ENCODE measurements at places on chromosomes 4 and X.

- no peaks in the 10 kb centered on the region for H3K27me3 ChIP-seq
- peak overlapping the region; percentile 87 for H3K27ac ChIP-seq
- DNase-seq = peak; percentile 96
- no peaks in the 10 kb centered on the region for H3K36me3 ChIP-seq
- peaks cover 24% of the 10 kb centered on the region for H3K4me1 ChIP-seq
Measured at GRCh38 chr4:74874753-74875367, 58.1 kb upstream of the PARM1 start.

DNA sequence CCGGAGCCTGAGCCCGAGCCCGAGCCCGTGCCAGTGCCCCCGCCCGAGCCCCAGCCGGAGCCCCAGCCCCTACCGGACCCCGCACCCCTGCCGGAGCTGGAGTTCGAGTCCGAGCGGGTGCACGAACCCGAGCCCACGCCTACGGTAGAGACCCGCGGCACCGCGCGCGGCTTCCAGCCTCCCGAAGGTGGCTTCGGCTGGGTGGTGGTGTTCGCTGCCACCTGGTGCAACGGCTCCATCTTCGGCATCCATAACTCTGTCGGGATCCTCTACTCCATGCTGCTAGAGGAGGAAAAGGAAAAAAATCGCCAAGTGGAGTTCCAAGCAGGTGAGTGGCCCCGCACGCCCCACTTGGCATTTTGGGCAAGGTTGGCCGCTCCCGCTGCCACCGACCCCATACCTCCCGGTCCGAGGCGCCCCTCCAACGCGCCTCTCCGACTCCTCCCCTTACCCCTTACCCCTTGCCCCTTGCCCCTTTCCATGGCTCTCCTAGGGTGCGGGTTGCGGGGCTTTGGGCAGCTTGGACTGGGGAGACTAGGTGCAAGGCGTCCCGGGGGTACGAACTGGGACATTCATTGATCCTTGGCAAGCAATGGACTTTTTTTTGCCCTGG is 553 bp downstream of the SLC16A2 start:
- H3K27me3 ChIP-seq = no peaks in the 10 kb centered on the region
- H3K36me3 ChIP-seq = no peaks in the 10 kb centered on the region
- H3K27ac ChIP-seq = peak overlapping the region; percentile 96
- no peak for DNase-seq

DNA sequence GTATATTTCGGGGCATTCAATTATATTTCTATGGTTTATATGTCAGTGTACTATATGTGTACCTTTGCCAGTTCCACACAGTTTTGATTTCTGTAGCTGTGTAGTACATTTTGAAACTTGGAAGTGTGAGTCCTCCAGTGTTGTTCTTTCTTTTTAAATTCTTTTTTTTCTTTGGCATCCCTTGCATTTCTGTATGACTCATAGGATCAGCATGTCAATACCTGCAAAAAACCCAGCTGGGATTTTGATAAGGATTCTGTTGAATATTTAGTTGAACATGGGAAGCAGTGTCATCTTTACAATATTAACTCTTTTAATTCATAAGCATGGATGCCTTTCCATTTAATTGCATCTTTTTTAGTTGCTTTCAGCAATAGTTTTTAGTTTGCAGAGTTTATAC is 100.0 kb downstream of the SH3BGRL start:
- no peaks in the 10 kb centered on the region for H3K4me1 ChIP-seq
- no peak for DNase-seq
- H3K27me3 ChIP-seq = no peaks in the 10 kb centered on the region
- H3K27ac ChIP-seq = no peak overlapping the region
- no peaks in the 10 kb centered on the region for H3K36me3 ChIP-seq
- no peak overlapping the region for H3K4me3 ChIP-seq

DNA sequence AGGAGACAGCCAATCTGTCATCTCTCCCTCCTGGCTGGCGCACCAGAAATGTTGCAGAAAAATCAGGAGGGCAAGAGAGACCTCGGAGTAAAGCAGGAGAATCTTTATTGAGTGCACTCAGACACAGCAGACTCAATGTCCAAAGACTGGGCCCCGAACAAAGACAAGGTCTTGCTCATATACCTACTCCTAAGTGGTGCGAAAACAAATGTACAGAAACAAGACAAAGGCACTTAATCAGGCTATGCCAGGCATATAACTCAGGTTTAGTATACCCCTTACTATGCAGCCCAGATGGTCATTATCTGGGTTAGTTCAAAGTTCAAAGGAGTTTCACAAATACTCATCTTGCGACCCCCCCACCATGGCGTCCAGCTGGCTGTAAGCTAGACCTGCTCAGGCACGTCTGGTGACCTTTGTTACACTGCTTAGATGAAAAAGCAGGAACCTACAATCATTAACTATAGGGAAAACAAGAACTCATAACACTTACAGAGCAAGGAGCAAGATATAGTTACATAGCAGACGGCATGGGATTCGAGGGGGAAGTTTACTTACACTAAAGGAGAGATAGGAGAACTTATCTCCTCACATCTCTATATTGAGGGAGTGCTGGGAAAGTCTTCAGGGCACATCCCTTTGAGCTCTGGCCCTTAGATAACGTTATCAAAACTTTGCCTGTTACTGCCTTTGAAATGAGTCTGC is 27.5 kb downstream of the SULT1E1 start:
- H3K27me3 ChIP-seq = no peaks in the 10 kb centered on the region
- H3K27ac ChIP-seq = no peak overlapping the region
- no peaks in the 10 kb centered on the region for H3K36me3 ChIP-seq
- no peaks in the 10 kb centered on the region for H3K4me1 ChIP-seq

DNA sequence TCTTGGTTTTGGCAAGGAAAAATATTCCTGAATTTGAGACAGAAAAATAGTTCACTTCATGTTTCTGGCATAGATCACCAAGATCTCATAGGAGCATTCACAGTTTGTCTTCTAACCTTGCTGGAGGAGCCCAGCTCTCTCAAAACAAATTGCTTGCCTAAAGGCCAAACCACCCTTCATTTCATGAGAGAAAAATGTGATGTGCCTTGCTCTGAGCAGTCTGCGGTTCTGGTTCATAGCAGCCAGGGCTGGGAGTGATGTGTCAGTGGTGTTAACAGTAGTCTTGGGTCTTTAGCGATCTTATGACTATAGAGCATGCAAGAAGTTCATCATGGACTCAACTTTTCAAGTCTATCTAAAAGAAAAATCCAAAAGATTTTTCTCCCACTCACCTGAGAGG is 183.3 kb downstream of the DCLK2 start:
- no peak overlapping the region for H3K4me3 ChIP-seq
- H3K4me1 ChIP-seq = no peaks in the 10 kb centered on the region
- no peak for DNase-seq
- no peaks in the 10 kb centered on the region for H3K36me3 ChIP-seq

- H3K4me1 ChIP-seq = 0 out of 2 replicates have a peak, but pooled peaks cover 6% of the 10 kb centered on the region
- DNase-seq = no peak
- no peaks in the 10 kb centered on the region for H3K36me3 ChIP-seq
- H3K4me3 ChIP-seq = no peak overlapping the region
- no peaks in the 10 kb centered on the region for H3K27me3 ChIP-seq
- H3K27ac ChIP-seq = no peak overlapping the region
Measured at GRCh38 chr4:76872556-76872955, 25.4 kb downstream of the SOWAHB start.

GRCh38 chr4:101651778-101652177 is 138.8 kb upstream of the BANK1 start:
- peaks cover 12% of the 10 kb centered on the region for H3K4me1 ChIP-seq
- H3K36me3 ChIP-seq = no peaks in the 10 kb centered on the region
- peak overlapping the region; percentile 54 for H3K27ac ChIP-seq
- H3K4me3 ChIP-seq = no peak overlapping the region
- DNase-seq = peak; percentile 84

- no peak overlapping the region for H3K4me3 ChIP-seq
- H3K27me3 ChIP-seq = no peaks in the 10 kb centered on the region
- no peak overlapping the region for H3K27ac ChIP-seq
- DNase-seq = no peak
Measured at GRCh38 chr4:82744284-82744968, 54.2 kb downstream of the SCD5 start.

- H3K36me3 ChIP-seq = no peaks in the 10 kb centered on the region
- no peak overlapping the region for H3K4me3 ChIP-seq
- H3K27ac ChIP-seq = no peak overlapping the region
- no peaks in the 10 kb centered on the region for H3K27me3 ChIP-seq
- DNase-seq = no peak
- peaks cover 6% of the 10 kb centered on the region for H3K4me1 ChIP-seq
Measured at GRCh38 chrX:154731184-154731583, 19.7 kb downstream of the GAB3 start.

DNA sequence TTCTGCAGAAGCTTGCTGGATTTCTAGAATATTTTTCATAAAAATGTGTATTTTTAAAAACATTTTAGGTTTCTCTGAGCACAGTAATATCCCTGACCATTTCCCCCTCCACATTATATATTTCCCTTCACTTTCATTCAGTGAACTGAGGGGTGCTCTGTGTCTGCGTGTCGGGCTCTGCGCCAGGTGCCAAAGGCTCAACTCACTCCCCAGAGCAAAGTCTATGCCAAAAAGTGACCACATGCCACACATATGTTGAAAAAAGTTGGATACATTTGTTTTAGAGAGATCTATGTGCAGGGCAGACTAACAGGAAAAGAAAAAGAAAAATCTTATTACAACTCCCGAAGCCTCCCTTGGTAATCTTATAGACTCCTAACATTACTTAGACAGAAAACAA is 233.7 kb downstream of the MGST2 start:
- H3K36me3 ChIP-seq = no peaks in the 10 kb centered on the region
- no peak overlapping the region for H3K27ac ChIP-seq
- H3K4me1 ChIP-seq = 0 out of 2 replicates have a peak, but pooled peaks cover 3% of the 10 kb centered on the region
- DNase-seq = no peak

GRCh38 chr4:15245006-15245530 is 182.8 kb upstream of the C1QTNF7 start:
- H3K4me1 ChIP-seq = no peaks in the 10 kb centered on the region
- H3K27ac ChIP-seq = no peak overlapping the region
- H3K27me3 ChIP-seq = no peaks in the 10 kb centered on the region
- no peak overlapping the region for H3K4me3 ChIP-seq

GRCh38 chrX:129496625-129497024 is 26.7 kb downstream of the SMARCA1 start:
- H3K4me1 ChIP-seq = no peaks in the 10 kb centered on the region
- peaks cover 12% of the 10 kb centered on the region for H3K36me3 ChIP-seq
- no peak overlapping the region for H3K27ac ChIP-seq
- no peak overlapping the region for H3K4me3 ChIP-seq

DNA sequence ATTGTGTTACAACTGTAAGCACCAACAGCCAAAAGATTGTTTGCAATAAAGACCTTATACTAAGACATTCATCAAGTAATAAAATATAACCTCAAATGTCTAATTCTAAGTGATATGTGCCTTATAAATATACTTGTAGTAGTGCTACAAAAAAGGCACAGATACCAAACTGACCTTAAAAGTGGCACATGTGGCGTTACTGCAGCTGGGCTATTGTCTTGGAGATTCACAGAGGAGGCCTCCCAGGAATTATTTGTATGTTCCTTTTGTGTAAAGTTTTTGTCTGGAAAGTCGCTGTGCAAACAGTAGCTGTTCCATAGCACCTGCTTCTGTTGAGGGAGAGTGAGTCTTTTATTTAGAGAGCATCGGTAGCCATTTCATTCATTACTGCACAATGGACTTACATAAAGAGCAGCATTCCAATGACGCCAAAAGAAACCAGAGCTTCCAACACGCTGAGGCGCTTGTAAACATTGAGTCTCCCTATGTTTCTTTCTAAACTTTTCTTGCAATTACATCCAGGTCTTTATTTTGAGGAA is 143.7 kb downstream of the RPA4 start:
- no peaks in the 10 kb centered on the region for H3K4me1 ChIP-seq
- no peaks in the 10 kb centered on the region for H3K36me3 ChIP-seq
- peak; percentile 3 for DNase-seq

- no peaks in the 10 kb centered on the region for H3K27me3 ChIP-seq
- DNase-seq = no peak
- no peak overlapping the region for H3K27ac ChIP-seq
- H3K4me3 ChIP-seq = no peak overlapping the region
- H3K4me1 ChIP-seq = no peaks in the 10 kb centered on the region
- H3K36me3 ChIP-seq = 0 out of 2 replicates have a peak, but pooled peaks cover 4% of the 10 kb centered on the region
Measured at GRCh38 chr4:41043465-41043864, 170.9 kb downstream of the APBB2 start.

- no peaks in the 10 kb centered on the region for H3K36me3 ChIP-seq
- no peak for DNase-seq
- H3K4me3 ChIP-seq = no peak overlapping the region
- H3K27ac ChIP-seq = no peak overlapping the region
- H3K27me3 ChIP-seq = no peaks in the 10 kb centered on the region
- no peaks in the 10 kb centered on the region for H3K4me1 ChIP-seq
Measured at GRCh38 chr4:21888195-21888976, 60.2 kb downstream of the KCNIP4 start.

DNA sequence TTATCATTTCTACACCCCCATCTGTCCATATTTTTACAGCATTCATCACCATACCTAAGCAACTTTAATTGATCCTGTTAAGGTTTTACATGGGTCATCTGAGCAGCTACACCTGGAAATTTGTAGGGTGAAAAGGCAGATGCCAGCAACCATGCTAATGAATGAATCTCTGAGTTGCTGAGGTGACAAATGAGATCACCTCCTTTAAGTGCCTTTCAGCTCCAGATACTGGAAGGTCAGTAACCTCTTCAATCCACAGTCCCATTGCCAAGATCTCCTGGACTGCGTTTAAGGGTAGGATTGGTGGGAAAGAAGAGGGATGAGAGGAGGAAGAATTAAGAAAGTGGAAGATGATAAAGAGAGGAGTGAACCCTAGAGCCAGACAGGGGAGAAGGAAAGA is 8.5 kb upstream of the BMP3 start:
- H3K36me3 ChIP-seq = no peaks in the 10 kb centered on the region
- no peak for DNase-seq
- no peak overlapping the region for H3K4me3 ChIP-seq
- H3K27ac ChIP-seq = no peak overlapping the region
- no peaks in the 10 kb centered on the region for H3K27me3 ChIP-seq

GRCh38 chr4:59565836-59566235 is 1634.3 kb upstream of the ADGRL3 start:
- no peak overlapping the region for H3K27ac ChIP-seq
- no peaks in the 10 kb centered on the region for H3K27me3 ChIP-seq
- H3K4me1 ChIP-seq = peaks cover 2% of the 10 kb centered on the region
- H3K36me3 ChIP-seq = no peaks in the 10 kb centered on the region
- no peak for DNase-seq

DNA sequence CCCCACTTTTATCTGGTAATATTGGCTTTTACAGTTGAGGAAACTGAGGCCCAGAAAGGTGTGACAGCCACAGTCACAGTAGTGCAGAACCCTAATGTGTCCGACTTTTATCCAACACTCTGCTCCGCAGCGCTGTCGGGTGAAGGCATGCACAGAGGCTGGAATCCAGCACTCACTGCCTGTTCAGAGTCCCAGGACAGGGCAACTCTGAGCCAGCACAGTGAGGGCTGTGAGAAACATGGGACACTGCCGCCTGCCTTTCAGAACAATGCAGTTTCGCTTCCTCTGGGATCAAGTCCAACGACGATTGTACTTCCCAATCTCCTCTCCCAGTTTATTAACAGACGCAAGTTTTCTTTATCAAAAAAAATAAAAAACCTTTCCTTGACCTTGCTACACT is 41.9 kb upstream of the PDGFRA start:
- H3K27me3 ChIP-seq = no peaks in the 10 kb centered on the region
- H3K27ac ChIP-seq = no peak overlapping the region
- H3K36me3 ChIP-seq = no peaks in the 10 kb centered on the region
- H3K4me3 ChIP-seq = no peak overlapping the region
- peaks cover 4% of the 10 kb centered on the region for H3K4me1 ChIP-seq

- no peaks in the 10 kb centered on the region for H3K36me3 ChIP-seq
- peak overlapping the region; percentile 57 for H3K27ac ChIP-seq
- peaks cover 11% of the 10 kb centered on the region for H3K4me1 ChIP-seq
- no peaks in the 10 kb centered on the region for H3K27me3 ChIP-seq
- DNase-seq = no peak
Measured at GRCh38 chr4:107600983-107601382, 119.1 kb downstream of the PAPSS1 start.

All from SJCRH30 (cell line).